Right atrium auricular region (tissue), 2 donors: ENCODE measurements at places on chromosomes 1 and 21. TPM values are rescaled to one million over a fixed set of nuclear protein-coding genes. Genes with fewer than 3 reads are reported as not detected.
A peak's percentile ranks its signal among the peaks of the same experiment; 100 is the strongest.

DNA sequence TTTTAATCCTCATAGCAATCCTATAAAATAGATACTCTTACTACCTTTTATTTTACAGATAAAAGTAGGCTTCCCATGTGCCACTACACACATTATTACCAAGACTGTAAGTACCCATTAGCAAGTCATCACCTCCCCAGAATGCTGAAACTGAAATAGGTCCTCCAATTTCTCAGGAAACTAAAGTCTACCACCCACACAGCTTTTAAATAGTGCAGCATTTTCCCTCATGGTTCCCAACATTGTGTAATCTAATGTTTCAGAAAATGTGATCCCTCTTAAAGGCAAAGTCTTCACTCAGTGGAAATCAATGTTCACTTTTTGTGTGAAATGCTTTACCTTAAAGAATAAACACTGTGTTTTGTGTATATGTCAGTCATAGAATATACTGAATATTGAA, 356.5 kb downstream of the GPATCH2 start:
- no peak for DNase-seq

DNA sequence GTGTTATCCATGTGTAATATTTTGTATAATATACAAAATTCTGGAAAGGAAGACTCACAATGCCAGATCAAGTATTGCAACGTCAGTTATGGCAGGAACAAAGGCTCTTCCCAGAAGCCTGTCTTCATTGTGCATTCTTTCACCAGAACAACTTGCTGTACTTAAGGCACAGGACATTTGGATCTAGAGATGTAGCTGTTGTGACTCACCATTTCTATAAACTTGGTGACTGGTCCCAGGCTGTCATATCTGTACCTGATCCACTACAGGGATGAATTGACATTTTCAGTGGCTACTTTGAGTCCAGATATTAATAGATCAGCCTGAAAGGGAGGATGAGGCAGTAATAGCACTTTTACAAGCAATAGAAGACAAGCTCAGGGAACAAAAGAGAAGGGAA, 299.8 kb downstream of the DISC1 start:
- no peak for DNase-seq

GRCh38 chr21:36700971-36701755, 2.2 kb downstream of the SIM2 start:
- no peak for DNase-seq

DNA sequence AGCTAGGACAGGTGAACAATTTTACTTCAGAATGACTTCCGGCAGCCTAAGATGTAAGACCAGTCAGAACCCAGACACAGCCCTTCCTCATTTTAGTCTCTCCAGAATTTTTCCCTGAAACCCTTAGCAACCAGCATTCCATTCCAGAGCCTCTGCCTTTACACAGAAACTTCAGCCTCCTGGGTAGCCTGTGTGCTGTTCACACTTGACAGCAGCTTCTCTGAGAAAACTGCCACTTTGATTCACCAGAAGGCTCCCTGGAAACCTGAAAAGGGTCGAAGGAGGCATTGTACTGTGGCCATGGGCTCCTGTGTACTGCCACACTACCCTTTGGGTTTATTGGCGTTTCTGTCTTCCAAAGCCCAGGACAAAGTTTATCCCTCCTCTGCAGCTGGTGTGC, 17.4 kb downstream of the HYI start:
- DNase-seq: no peak

- no peak for DNase-seq
Observed at GRCh38 chr21:43956019-43956669, 56.0 kb upstream of the TRAPPC10 start.

- peak; percentile 96 for DNase-seq
Observed at GRCh38 chr1:92784639-92785500, at the start of gene EVI5. Gene EVI5 (minus strand): TSS chr1:92785108. CDS start chr1:92736546, 48,562 bp downstream.

DNA sequence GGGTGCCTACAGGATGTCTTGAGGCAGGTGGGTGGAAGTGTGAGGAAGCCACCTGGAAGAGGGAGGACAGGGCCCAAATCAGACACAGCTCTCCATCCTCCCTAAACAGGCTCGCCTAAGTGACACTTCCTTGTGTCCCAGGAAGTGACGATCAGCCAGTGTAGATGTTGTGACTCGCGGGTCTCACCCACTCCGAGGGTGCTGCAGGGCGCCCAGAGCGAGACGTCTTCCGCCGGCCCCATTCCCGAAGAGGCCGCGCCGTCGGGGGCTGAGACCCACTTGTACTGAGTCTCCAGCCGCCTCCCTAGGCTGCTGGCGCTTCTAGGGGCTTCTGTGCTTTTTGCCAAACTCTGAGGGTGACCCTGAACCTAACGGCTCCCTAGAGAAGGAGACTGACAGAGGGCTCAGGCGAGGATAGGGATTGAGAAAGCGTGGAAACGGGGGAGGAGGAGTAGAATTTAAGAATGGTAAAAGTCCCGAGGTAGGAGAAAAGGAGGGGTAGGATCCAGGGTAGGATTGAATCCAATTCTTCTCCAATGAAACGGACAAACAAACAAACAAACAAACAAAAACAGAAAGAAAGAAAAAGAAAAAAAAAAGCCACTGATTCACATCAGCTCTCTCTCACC, 543 bp upstream of the MARK1 start:
- DNase-seq: no peak

GRCh38 chr1:240217403-240217802, 125.7 kb downstream of the FMN2 start:
- DNase-seq: no peak

DNA sequence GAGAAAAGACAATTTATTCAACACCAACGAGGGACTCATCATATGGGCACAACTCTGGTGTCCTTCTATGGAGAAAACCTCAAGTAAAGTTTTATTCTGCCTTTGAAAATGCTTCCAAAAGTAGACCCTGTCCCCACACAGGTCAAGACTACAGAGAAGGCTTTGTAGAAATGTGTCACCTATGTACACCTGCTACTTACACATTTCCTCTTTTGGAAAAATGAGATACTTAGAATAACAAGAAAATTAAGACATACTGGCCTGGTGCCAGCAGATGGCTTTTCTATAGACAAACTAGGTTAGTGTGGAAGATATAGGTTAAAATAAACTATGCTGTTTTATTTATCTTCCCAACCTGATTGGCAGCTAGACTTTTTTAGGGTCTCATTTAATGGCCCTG, 13.6 kb downstream of the POGK start:
- no peak for DNase-seq

- no peak for DNase-seq
Observed at GRCh38 chr1:240811256-240811655, 199.3 kb upstream of the GREM2 start.

DNA sequence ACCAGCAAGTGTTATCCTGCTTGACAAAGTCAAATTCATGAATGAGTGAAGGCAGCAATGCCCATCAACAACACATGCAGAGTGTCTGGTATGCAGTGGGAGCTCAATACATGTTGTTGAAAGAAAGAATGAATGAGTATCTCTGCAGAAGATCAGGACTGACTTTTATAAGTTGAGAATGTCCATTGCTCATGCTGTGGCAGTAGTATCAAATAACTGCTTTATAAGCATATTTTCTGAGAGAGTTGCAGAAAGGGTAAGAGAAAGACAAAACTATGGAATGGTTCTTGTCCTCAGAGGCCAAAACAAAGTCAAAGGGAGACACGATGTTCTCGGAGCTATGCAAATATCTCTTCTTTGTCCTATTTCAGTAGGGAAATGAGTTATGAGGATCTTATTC, 288.7 kb downstream of the LMX1A start:
- no peak for DNase-seq

DNA sequence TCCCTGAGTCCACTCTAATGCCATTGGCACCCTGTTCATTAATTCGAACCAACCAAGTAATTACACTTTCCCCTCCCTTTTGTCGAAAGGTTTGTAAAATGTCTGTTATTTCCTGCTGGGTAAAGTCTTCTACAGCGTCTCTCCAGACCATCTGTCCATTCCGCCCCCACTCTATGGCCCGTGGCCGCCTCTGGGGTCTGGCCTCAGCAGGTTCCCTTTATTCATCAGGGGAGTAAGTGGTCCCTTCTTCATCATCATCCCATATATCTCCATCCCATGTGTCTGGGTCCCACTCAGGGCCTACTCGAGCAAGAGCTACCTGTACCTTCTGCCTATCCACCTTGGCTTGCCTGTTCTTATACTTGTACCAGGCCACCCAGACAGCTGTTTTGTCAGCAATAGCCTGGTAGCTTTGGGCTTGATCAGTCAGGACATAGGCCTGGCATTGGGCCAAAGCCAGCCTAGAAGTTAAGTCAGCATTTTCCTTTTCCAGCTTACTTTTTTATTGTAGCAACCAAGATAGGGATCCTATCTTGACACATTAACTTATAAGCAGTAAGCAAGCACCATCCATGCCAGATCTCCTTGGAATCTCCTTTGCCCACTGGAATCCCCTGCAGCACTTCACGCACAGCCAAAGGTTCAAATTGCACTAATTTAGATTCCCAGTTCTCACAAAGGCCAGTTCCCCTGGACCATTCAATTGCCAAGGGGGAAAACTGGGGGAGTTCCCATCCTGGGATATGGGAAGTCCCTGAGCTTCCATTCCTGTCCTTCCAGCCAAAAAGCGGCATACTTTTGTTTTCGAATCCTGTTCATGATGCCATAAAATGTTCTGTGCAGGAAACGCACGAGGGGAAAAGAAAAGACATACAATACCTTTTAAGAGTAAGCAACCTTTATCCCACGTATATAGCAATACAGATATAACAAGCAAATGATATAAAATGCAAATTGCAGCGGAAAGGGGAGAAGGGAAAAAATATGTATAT, 6.6 kb upstream of the STUM start:
- no peak for DNase-seq

GRCh38 chr1:182380199-182380598, 11.4 kb downstream of the GLUL start:
- DNase-seq: no peak

DNA sequence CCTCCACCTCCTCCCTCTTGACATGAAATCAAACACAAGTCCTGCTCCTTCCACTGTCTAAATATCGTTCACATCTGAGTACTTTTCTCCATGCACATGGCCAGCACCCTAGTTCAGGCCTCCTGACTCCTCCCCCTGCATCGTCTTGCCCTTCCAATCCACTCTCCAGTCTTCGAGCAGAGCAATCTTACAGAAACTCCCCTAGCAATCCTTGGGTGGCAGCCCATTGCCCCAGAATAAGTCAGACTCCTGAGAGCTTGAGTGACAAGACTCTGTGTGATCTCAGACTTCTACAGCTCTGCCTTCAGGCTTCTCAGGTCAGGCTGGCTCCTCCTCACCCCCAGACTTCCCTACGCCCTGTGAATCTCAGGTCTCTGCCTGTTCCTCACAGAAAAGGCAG, 5.5 kb downstream of the SH2D2A start:
- DNase-seq: no peak

DNA sequence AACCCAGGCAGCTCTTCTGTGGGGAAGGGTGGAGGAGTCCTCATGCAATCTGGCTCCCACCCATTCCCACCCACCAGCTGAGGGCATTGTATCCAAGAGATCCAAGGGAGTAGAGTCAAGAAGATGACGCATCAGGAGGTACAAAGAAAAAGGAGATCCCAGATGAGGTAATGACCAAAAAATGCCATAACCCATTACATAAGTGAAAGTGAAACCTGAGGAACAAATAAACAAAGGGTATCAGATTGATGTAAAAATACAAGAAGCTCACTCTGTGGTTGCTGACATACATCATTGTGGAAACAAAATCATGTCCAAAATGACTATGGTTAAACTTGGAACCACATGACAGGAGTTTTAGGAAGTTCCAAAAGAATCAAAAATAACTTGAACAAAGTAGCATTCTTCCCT, 42.5 kb downstream of the CCN1 start:
- DNase-seq: no peak

GRCh38 chr1:225413708-225414375, 14.0 kb downstream of the LBR start:
- no peak for DNase-seq

DNA sequence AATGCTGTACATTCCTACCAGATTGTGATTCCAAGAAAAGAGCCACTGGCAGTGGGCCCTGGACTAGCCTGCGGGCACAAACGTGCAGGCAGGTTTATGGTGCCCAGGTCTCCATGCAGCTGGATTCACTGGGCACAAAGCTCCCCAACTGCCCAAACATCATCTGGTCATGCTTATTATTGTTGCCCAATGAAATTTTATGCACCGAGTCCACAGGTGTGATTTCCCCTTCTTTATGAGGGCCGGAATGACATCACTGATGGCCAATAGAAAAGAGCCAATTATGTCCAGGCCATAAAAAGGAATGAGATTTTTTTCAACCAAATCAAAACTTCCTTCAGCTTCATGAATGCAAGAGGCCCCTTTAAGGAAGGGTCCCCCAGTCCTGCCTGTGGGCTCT, 66.2 kb downstream of the ERI3 start:
- no peak for DNase-seq

GRCh38 chr1:88922214-88922613, 30.8 kb upstream of the GTF2B start:
- DNase-seq: no peak

GRCh38 chr1:119968068-119968492, 71.8 kb upstream of the ADAM30 start:
- DNase-seq: no peak

GRCh38 chr1:14142397-14143100, 442.6 kb downstream of the PRDM2 start:
- no peak for DNase-seq

DNA sequence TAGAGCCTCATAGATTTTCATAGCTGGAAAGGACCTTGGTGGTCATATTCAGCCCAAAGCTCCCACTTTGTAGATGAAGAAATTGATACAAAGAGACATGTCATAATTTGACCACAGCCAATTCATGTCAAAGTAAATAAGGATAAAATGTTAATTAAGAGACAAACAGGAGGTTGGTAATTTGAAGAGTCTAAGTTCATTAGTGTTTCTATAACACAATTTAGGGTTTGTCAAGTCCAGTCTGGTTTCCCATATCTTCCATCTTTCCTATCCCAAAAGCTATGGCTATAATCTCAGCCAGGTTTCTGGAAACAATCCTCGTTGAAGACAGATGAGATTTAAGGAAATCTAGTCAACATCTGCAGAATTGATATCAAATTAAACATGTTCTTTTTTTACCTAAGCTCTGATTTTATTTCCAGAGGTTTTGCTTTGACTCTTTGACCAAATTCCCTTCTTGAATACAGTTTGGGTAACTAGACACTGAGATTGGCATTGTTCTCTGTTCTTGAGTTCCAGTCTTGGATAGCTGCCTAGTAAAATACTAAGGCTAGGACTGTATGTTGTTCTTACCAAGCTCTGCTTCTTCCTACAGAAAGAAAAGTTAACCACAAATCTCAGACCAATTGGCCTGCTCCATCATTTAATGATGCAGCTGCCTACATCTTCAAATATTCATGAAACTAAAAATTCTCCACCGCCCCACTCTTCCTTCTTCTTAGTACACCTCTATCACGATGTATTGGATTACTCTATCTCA, 62.0 kb downstream of the SLC44A5 start:
- no peak for DNase-seq

Gene TRPM2
- 0.75 TPM for total RNA-seq

Gene S100A11
- 172 TPM for total RNA-seq

Gene OR2T2
- total RNA-seq: not detected

Gene ZMYND12
- total RNA-seq: 0.26 TPM

Gene COL11A1
- total RNA-seq: not detected

Gene CLDN19
- total RNA-seq: 0.28 TPM

Gene ETS2
- 31.4 TPM for total RNA-seq

Gene KCNA3
- total RNA-seq: 1.5 TPM
